ENCODE measurements at places on chromosomes 3 and 15.

DNA sequence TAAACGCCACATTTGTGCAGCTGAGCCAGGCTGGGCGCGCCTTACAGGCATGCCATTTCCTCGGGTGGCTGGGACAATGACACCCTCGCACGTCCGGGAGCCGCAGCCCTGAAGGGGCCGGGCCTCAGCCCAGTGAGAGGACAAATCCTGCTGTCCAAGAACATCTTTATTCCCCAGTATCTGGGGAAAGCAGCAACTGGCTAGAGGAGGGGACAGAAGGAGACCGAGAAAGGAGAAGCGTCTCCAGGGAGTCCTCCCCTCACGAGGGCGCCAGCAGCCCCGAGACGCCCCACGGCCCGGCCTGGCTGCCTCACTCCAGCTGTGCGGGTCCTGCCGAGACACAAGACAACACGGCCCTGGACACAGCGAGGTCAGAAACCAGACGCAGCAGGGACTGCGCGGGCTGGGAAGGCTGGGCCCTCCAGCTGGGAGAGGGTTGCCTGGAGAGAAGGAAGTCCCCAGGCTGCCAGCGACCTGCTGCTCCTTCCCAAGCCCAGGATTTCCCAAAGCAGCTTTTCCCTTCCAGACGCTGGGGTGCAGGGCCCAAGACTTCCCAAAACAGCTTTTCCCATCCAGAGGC lies 130.2 kb downstream of the CHSY1 start:
- no peak for DNase-seq

- no peak for DNase-seq
Observed at GRCh38 chr15:100341239-100341749, 481 bp downstream of the ADAMTS17 start.

DNA sequence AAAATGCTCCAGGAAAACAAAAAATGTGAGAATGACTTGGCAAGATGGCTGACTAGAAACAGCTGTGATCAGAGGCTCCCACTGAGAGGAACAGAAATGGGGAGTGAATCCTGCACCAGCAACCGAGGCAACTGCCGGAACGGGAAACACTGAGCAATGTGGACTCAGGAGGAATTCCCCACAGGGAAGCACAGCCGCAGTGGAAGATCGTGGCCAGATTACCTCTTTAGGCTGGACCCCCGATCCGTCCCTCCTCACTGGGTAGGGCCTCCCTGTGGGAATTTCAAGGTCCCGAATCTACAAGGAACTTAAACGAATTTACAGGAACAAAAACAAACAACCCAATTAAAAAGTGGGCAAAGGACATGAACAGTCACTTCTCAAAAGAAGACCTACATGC lies 385.2 kb upstream of the MCTP2 start:
- DNase-seq, result no peak

GRCh38 chr3:13149330-13150108 lies 76.3 kb upstream of the IQSEC1 start:
- DNase-seq, result no peak

DNA sequence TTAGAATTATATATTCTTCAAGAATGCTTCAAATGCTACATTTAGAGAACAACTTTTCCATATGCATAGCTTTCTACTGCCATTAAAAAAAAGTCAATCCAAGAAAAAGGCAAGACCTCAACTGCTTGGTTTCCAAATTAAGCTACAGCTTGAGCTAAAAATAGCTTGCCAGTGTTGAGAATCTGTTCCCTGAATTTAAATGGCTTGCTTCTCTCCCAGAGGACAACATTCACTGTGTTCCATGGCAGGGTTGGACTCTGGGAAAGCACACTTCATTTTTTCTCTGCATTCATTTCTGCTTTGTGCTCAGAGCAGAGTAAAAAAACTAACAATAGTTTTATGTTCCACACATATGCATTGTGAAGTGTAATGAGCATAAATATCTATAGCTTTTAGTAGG lies 50.3 kb upstream of the ACTL6A start:
- DNase-seq, result no peak

DNA sequence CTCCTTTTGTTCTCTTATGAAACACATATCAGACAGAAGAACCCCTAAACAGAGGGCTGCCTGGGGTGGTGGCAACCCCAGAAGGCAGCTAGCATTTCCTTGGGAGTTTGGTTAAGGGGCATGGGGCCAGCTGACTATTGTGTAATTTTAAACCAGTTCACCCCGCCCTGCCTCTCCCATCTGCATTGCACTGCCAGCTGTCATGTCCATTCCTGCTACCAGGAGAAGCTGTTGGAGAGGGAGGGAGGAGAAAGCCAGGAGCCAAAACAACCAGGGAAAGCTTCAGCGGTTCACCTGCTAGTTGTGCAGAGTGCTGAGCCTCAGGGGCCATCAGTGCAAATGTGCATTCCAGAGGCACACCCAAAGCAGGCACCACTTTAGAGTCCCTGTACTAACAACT lies 47.6 kb upstream of the ATP1B3 start:
- no peak for DNase-seq

DNA sequence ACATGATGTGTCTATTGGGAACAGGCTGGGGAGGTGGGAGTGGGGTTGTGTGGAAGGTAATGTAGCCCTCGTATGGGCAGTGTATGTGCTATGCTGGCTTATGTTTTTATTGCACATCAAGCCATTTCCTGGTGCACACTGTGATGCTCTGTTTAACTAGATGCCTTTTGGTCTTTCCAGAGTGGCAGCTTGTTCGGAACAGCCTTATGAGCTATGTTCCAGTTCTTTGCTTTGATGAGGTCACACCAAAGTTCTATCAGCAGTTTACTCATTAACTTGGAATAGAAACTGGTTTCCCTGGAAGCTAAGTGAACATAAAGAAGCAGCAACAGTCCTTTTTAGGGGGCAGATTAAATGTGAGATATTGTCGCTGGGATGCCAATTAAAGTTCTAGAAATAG lies 133.9 kb downstream of the DIPK2A start:
- DNase-seq, result peak; percentile 58

- no peak for DNase-seq
Observed at GRCh38 chr15:86872782-86873181, 793.1 kb downstream of the AGBL1 start.

DNA sequence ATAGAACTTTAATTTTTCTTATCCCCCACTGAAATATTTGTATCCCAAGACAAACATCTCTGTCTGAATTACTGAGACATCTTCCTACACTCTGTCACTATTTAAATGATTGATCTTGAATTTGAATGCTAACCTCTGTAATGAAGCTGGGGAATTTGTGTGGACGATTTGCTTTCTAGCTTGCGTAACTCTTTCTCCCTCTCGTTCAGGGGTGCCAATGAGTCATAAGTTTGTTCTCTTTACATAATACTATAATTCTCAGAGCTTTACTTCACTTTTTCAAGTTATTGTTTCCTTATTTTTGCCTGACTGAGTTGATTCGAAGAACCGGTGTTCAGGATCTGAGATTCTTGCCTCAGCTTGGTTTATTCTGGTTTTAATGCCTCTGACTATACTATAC lies 783.3 kb upstream of the CADM2 start:
- DNase-seq, result no peak

DNA sequence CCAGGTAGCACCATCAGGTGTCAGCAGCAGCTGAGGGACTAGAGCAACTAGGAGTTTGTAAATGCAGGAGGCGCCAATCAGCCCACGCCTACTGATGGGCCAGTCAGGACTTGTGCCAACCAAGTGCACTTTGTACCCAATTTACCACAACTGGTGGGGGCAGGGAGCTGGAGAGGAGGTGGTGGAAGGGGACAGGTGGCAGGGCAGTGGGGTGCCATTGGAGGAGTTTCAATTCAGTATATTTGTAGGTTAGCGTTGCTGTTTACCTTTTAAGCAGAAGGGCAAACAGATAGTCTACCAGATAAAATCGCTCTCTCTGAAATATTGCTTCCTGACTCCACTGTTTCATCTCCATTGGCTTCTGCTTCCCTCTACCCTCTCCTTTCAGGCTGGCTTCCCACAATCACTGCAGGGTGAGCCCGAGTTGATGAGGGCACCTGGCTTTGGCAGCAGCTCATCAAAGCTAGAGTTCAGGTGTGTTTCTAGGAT lies 75.7 kb downstream of the TRIM69 start:
- no peak for DNase-seq
